ENCODE measurements at places on chromosomes 11 and 22.

GRCh38 chr11:1572197-1573076, at the start of gene DUSP8:
Gene DUSP8 (minus strand): TSS chr11:1572271. CDS start chr11:1565826, 6,445 bp downstream.
- DNase-seq = peak; percentile 81

- DNase-seq = no peak
These were observed 1014.1 kb upstream of the RAG2 start for GRCh38 chr11:37612146-37612545.

DNA sequence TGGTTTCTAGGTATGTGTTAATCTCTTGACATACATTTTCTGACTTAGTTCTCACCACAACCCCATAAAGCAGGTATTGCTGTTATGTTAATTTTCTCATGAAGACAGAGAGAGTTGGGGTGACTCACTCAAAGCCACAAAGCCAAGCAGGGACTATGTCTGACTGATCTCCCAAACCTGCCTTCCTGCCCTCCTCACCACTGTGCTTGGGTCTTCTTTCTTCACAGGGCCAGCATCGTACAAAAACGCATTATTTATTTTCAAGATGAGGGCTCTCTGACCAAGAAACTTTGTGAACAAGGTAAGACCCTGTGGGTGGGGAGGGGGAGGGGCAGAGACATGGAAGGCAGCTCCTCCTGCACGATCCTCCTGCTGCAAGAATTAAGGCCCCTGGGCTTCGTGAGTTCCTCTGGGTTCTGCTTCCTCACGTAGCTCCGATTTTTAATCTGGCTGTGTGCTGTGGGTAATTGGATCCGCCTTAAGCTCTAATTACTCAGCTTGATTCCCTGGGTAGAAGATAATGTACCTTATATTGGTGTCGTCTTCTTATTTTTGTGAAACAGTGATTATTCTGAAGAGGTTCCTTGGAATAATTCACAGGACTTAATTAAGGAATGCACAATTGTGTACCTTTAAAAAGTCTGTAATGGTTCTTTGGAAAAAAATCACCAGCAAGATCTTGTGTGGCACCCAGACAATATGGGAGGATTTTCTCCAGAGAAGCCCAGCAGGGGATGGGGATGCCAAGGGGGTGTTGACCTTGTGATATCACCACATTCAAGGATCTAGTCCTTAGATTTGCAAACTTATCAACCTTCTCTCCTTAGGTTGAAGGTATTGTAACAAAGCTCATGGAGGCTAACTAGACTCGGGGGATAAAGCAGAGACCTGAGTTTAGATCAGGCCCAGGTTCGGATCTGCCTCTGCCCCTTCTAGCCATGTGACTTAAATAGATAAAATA, 112.9 kb downstream of the SPON1 start:
- DNase-seq = peak; percentile 12

DNA sequence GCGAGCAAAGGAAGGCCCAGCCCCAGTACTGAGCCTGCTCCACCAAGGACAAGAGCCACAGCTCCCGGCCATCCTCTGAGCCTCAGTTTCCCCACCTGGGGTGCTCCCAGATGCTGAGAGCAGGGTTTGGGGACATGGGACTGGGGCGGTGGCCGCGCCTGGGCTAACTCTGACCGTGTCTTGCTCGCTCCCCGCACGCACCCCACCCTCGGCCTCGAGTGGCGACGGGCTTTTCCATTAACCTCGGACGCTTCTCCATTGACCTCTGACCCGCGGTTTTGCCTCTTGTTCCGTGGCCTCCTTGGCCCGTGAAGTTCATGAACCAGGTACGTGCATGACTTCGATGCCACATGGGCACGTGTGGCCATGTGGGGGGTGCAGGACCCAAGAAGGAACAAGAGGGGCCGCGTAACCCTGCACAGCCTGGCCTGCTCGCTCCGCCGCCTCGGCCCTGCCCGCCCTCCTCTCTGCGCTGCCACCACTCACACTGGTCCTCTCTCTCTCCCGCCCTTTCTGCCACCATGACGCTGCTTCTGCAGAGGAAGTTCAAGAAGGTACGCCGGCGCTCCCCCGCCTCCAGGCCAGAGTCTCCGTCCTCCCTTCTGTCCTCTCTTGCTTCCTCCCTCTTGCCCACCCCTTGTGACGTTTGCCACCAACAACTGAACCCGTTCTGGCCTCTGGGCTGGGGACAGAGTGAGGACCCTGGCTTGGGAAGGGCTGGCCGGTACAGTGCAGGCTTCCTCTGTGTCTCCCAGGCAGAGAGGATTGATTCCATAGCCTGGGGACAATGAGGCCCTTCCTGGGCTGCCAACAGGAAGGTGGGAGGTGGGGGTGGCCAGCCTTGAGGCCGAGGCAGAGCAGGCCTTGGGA, 6.9 kb downstream of the TNNT3 start:
- no peak for DNase-seq

GRCh38 chr11:35980686-35981390, 37.0 kb downstream of the LDLRAD3 start:
- no peak for DNase-seq

GRCh38 chr11:67349928-67350465, 3.3 kb downstream of the POLD4 start:
- no peak for DNase-seq

DNA sequence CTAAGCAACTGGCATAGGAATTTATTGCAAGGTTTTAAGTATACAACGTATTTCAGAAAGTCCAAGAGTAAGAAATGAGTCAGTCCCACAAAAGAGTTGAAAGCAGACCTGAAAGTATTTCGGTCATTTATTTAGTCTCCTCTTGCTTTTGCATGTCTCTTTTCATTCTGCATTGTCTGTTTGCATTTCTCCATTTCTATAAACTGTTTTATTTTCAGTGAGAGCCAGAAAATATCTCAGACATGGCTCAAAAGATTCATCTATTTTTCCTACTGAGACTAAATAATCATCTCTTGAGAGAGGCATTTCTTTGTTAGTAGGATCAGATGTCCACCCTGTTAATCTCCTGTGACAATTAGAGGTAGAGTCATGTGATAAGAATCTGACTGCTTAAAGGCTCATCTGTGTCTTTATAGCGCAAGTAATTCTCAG, 219.1 kb upstream of the CCDC179 start:
- DNase-seq = no peak

- no peak for DNase-seq
These were observed 77.5 kb upstream of the CTSC start for GRCh38 chr11:88414981-88415413.

Data from stimulated activated CD4-positive, alpha-beta T cell treated with anti-CD3 and anti-CD28 coated beads, Interleukin-12 subunit alpha, Interleukin-12 subunit beta, amount 100 ng/mL, for 24 hours (primary cell).